ENCODE measurements at places on chromosomes 7 and 10. TPM values are rescaled to one million over a fixed set of nuclear protein-coding genes. Genes with fewer than 3 reads are reported as not detected.

Gene STEAP2
- 45.2 TPM for total RNA-seq

Gene ANXA8
- not detected for total RNA-seq

Gene ITPRID1
- total RNA-seq, result not detected

Gene TFEC
- total RNA-seq, result 0.13 TPM

Gene COX19
- 10.1 TPM for total RNA-seq

Gene CTAGE4
- total RNA-seq, result 0.36 TPM

Gene HOXA6
- 1.4 TPM for total RNA-seq

Gene CUBN
- total RNA-seq, result 3.4 TPM

Gene ABCB1
- total RNA-seq, result 1.5 TPM

Gene PAPOLB
- total RNA-seq, result 0.07 TPM

Gene TAX1BP1
- 114 TPM for total RNA-seq

Gene CCDC7
- total RNA-seq, result 10.9 TPM

Gene EEPD1
- 3.8 TPM for total RNA-seq

Gene AGFG2
- 5.6 TPM for total RNA-seq

Gene NCAPG2
- 10.2 TPM for total RNA-seq

Gene PALD1
- 0.40 TPM for total RNA-seq

Gene NAT16
- total RNA-seq, result not detected

Gene ADARB2
- total RNA-seq, result not detected

Gene IQUB
- total RNA-seq, result 0.85 TPM

Gene C10orf53
- not detected for total RNA-seq

Gene CYP3A7
- not detected for total RNA-seq

Gene ADAMTS14
- total RNA-seq, result 2.5 TPM

Gene UNCX
- not detected for total RNA-seq

Gene TMEM229A
- 0.07 TPM for total RNA-seq

Gene RAMP3
- not detected for total RNA-seq

Gene ANKRD2
- total RNA-seq, result 1.1 TPM

Gene OLAH
- total RNA-seq, result 0.26 TPM

Gene PAX4
- not detected for total RNA-seq

Gene CALML5
- total RNA-seq, result not detected

Gene ZNF394
- total RNA-seq, result 15.5 TPM

Gene CALN1
- not detected for total RNA-seq

Gene PTER
- total RNA-seq, result 4.3 TPM

Gene FAM171A1
- total RNA-seq, result 19.7 TPM

Gene VSTM2A
- total RNA-seq, result not detected

Gene HNRNPH3
- 26.4 TPM for total RNA-seq

Gene POLR2J2
- total RNA-seq, result 3.7 TPM

Gene EBF3
- 1.6 TPM for total RNA-seq

Gene SRRT
- total RNA-seq, result 31.3 TPM
